ENCODE measurements at places on chromosomes 4 and X. TPM values are rescaled to one million over a fixed set of nuclear protein-coding genes. Genes with fewer than 3 reads are reported as not detected.

NDST4 gene
- total RNA-seq = 0.06 TPM

ADH6 gene
- not detected for total RNA-seq

NWD2 gene
- not detected for total RNA-seq

PDCL2 gene
- total RNA-seq = not detected

FMR1NB gene
- not detected for total RNA-seq

XG gene
- total RNA-seq = not detected

TXK gene
- 2.5 TPM for total RNA-seq

FDCSP gene
- not detected for total RNA-seq

SSX4B gene
- total RNA-seq = not detected

CCKAR gene
- total RNA-seq = not detected

ZNF185 gene
- total RNA-seq = 1.3 TPM

ARSD gene
- 17.9 TPM for total RNA-seq

TGIF2LX gene
- not detected for total RNA-seq

SCML1 gene
- 10.1 TPM for total RNA-seq

SLC2A9 gene
- not detected for total RNA-seq

CCNG2 gene
- 8.9 TPM for total RNA-seq

TENM3 gene
- 13.8 TPM for total RNA-seq

DCHS2 gene
- total RNA-seq = not detected

GABRE gene
- 45.3 TPM for total RNA-seq

SLC9B1 gene
- total RNA-seq = 0.12 TPM

GSX2 gene
- not detected for total RNA-seq

JAKMIP1 gene
- total RNA-seq = 0.20 TPM

GAGE12E gene
- total RNA-seq = not detected
